ENCODE measurements at places on chromosomes 16 and 17.

DNA sequence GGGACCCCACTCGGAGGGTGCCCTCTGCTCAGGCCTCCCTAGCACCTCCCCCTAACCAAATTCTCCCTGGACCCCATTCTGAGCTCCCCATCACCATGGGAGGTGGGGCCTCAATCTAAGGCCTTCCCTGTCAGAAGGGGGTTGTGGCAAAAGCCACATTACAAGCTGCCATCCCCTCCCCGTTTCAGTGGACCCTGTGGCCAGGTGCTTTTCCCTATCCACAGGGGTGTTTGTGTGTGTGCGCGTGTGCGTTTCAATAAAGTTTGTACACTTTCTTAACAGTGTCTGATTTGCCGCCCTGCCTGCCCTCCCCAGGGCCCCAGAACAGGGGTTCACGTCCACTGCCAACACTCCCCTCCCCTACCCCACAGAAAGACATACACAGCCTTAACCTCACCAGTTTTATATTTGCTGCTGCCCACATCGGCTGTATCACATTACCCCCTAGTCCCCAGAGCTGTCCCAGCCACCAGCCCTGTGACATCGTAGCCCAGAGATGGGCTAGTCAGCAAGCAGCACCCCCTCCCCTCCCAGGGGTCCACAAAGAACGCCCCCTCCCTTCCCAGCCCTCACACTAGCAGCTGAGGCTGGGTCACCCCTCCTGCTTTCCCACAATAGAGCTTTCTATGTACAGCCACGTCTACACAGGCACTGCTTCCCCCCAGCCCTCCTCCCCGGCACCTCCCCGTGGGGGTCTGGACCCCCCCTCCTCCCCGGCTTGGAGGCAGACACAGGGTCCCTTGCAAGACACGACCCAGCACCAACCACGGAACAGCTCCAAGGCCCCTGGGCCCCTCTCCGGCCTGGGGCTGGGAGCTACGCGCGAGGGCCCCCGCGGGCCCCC lies 7.9 kb downstream of the GRN start:
- DNase-seq: no peak

DNA sequence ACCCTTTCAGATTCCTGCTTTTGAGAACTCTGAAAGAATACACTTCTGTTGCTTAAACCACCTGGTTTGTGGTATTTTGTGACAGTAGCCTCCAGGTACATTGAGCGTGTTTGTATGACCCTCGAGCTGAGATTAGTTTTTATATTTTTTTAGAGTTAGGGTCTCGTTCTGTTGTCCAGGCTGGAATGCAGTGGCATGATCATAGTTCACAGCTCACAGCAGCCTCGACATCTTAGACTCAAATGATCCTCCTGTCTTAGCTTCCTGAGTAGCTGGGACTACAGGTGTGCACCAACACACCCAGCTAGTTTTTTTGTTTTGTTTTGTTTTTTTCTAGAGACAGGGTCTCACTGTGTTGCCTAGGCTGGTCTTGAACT lies 4.5 kb upstream of the ITPRIPL2 start:
- no peak for DNase-seq

- DNase-seq: no peak
Observed at GRCh38 chr16:10980813-10981212, 36.4 kb downstream of the CLEC16A start.

- DNase-seq: peak; percentile 84
Observed at GRCh38 chr17:35243561-35244340, 879 bp downstream of the SLFN5 start.

DNA sequence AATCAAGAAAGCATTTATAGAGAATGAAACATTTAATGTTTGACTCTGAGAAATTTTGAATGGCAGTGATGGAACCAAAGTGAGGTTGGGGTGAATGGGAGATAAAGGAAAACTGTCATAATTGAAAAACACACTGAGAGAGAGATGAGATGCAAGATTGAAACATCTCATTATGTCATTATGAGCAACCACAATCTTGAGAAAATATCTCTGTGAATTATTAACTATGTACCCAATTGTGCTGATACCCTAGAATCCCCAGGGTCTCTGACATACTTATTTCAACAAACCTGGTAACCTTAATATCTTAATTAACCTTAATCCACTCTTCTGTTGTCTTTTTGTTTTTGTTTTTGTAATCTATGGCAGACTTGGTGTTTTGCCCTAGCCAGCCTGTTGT lies 143.5 kb upstream of the HLF start:
- no peak for DNase-seq

- DNase-seq: no peak
Observed at GRCh38 chr17:20281860-20282259, 185.5 kb downstream of the LGALS9B start.

- no peak for DNase-seq
Observed at GRCh38 chr16:10584981-10585438, 4.6 kb upstream of the EMP2 start.

- peak; percentile 60 for DNase-seq
Observed at GRCh38 chr17:77472468-77473310, 331.9 kb downstream of the SEC14L1 start.

- DNase-seq: peak; percentile 32
Observed at GRCh38 chr17:45246861-45247428, 14.9 kb downstream of the SPATA32 start.

DNA sequence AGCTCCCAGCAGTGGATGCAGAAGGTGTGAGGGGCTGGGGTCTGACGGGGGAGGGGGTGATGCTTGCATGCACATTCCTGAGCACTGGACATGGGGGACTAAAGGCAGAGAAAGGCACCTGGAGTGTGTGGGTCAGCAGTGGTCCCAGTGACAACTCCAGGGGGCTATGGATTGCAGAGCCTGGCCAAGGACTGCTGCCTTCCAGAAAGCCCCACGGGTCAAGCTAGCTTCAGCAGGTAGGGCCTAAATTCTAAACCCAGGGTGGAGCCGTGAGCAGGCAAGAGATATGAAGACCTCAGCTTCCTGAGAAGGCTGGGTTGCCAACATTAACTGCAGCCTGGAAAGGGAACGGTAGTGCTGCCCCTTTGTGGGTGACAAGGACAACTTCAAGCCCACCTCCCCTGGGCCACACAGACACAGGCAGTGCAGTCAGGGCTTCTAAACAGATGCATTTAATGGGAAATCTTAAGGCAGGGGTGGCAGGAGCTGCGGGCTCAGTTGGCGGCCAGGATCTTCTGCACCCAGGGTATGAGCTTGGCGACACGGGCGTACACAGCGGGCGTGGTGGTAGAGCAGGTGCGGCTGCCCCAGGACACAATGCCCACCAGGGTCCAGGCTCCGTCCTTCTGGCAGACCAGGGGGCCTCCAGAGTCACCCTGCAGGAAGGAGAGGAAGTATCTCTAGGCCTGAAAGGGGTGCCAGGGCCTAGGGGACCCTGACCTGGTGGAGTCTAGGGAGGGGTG lies 3.1 kb downstream of the CTRB2 start:
- DNase-seq: no peak

GRCh38 chr16:57072616-57073275 lies 19.6 kb upstream of the CPNE2 start:
- no peak for DNase-seq

- DNase-seq: peak; percentile 88
Observed at GRCh38 chr17:75087558-75088453, at the start of gene SLC16A5. TSS of gene SLC16A5 (plus strand) at chr17:75087954. CDS start at chr17:75093637, 5,683 bp downstream.

- DNase-seq: no peak
Observed at GRCh38 chr16:61050547-61050946, 985.7 kb downstream of the CDH8 start.

GRCh38 chr17:64972611-64973010 lies 53.3 kb upstream of the LRRC37A3 start:
- DNase-seq: no peak

DNA sequence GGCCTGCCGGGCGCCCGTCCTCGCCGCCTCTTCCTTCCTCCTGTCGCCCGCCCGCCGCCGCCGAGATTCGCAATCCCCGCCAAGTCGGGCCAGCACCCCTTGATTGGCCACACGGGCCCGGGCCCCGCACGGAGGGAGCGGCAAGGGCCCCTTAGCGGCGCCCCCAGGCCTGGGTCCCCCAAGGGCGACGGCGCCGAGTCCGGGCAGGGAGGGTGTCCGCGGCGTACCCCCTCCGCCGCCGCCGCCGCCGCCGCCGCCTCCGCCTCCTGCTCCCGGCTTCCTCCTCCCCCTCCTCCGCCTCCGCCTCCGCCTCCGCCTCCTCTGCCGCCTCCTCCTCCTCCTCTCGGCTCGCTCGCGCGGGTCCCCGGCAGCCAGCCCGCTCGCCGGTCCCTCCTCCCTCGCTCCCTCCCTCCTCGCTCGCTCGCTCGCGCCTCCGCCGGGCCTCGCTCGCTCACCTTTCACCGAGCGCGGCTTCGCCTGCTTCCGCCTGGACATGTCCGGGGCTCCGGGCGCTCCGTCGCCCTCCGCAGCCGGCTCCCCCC lies 561 bp downstream of the ZNF423 start:
- DNase-seq: peak; percentile 94

- DNase-seq: no peak
Observed at GRCh38 chr16:11604783-11605563, 18.3 kb upstream of the LITAF start.

- DNase-seq: no peak
Observed at GRCh38 chr16:24348545-24349290, 92.6 kb downstream of the CACNG3 start.

DNA sequence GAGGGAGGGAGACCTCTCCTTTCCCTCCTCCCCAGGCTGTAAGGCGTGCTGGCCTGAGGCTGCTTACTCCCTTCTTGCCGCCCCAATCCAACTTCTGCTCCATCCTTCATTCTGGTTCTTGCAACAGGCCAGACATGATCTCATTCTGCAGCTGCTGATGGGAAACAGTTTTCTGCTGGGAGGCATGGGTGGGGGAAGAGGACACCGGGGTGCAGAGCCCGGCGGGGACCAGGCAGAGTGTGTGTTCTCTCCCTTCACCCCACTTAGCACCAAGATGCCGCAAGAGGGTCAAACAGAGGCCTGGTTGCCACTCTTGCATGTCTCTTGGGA lies 1.4 kb downstream of the SARM1 start:
- DNase-seq: peak; percentile 6

DNA sequence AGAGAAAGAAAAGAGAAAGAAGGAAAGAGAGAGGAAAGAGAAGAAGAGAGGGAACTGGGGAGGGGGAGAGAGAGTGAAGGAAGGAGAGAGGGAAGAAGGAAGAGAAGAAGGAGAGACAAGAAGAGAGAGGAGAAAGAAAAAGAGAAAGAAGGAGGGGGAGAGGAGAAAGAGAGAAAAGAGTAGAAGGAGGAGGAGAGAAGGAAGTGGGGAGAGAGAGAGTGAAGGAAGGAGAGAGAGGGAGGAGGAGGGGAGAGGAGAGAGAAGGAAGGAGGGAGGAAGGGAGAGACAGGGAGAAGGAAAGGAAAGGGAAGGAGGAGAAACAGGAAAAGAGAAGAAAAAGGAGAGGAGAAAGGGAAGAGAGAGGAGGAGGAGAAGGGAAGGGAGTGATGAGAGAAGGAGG lies 208.5 kb downstream of the MAF start:
- DNase-seq: no peak

GRCh38 chr17:44304651-44305050 lies 3.8 kb upstream of the RUNDC3A start:
- DNase-seq: no peak

- no peak for DNase-seq
Observed at GRCh38 chr17:33072421-33073161, 80.9 kb downstream of the SPACA3 start.

GRCh38 chr16:68860978-68861892 lies 17.9 kb downstream of the TANGO6 start:
- no peak for DNase-seq

DNA sequence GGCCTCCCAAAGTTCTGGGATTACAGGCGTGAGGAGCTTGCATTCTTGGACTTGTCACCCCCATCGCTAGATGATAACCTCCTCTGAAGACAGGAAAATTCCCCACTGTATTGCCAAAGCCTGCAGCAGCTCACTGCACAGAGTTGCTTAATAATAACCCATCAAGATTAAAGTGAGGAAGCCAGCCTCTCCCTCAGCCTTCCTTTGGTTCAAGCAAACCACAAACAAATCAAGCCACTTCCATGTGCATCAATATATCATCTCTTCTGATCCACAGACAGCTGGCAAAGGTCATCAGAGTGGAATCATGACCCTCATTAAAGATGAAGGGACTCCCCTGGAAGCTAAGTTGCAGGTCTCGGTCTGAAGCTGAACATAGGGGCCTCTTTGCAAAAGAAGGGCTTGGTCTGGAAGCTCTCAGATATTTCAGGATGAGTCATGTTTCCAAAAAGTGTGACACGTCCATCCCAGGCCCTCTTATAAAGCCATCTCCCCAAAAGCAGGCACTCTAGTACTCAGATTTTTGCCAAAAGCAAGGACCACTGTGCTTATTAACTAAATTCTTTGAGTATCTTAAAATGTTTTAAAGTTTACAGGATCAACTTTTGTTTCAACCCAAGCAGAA lies 4.8 kb downstream of the EMP2 start:
- DNase-seq: peak; percentile 45

- no peak for DNase-seq
Observed at GRCh38 chr17:61750656-61751055, 112.7 kb downstream of the BRIP1 start.

DNA sequence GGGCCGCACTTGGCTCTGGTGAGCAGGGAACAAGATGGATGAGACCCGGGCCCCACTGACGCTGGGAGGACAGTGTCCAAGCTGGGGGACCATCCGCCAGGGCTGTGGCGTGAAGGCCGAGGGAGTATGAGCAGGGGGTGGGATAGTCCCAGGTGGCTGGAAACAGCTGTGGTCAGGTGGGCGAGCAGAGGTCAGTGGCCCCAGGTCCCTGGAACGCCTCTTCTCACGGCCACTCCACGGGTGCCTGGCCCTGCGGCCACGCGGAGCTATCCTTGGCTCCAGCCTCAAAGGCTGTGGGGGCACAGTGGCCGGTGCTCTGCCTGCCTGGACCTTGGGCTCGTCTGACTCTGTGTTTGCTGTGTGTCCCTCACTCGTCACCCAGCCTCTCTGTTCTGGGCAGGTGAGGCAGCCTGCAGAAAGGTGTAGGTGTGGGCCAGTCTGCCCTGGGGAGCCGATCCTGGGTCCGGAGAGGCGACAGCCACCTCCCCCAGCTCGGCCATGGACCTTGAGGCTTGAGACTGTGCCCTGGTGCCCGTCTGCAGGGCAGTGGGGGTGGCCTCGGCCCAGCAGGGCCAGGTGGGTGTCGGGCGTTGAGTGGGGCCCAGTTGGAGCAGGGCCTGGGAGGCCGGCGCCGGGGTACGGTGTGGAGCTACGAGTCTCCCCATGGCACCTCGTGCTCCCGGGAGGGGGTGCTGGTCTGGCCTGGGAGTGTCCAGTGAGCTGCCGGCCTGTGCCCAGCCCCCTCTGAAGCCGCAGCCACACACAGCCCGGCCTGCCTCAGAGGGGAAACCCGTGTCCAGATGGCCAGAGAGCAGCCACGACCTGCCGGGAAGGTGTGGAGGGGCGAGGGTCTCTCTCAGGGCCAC lies 10.0 kb downstream of the CACNA1H start:
- no peak for DNase-seq

DNA sequence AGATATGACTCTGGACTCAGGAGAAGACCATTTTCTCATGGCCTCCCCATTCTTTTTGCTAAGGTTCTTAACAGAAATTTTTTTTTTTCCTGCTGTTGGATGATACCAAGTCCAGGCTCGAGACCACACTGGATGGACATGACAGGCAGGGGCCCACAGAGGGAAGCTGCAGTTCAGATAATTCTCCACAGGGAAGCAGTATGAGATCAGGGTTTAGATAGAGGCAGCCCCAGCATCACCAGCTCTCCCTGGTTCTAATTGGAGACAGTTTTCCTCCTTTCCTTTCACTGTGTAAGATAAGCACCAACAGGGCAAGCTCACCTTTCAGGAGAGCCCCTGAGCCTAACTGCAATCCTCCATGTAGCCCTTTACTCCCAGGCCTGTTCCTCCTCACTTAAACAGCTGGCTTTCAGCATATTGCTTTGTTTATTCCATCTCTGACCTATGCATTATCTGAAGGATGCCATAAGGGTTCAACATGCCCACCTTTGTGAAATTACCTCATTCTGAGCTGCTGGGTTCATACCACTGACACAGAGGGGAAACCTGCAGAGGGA lies 108.1 kb downstream of the SNX11 start:
- DNase-seq: no peak

Measured in adipocyte (in vitro differentiated cells).